ENCODE measurements at places on chromosomes 2 and 18.

GRCh38 chr2:127146071-127146725 lies 39.2 kb upstream of the BIN1 start:
- DNase-seq = no peak

- no peak for DNase-seq
Measured at GRCh38 chr2:105644174-105644980, 100.3 kb upstream of the NCK2 start.

- DNase-seq = no peak
Measured at GRCh38 chr2:177691177-177691576, 298.6 kb downstream of the AGPS start.

GRCh38 chr2:53170466-53170865 lies 597.1 kb upstream of the CHAC2 start:
- DNase-seq = no peak

GRCh38 chr2:136214307-136215200 lies 96.6 kb upstream of the CXCR4 start:
- peak; percentile 74 for DNase-seq

GRCh38 chr2:20422402-20423271 lies 24.2 kb upstream of the RHOB start:
- DNase-seq = no peak

GRCh38 chr2:223500709-223501108 lies 101.5 kb downstream of the SCG2 start:
- no peak for DNase-seq

- DNase-seq = peak; percentile 26
Measured at GRCh38 chr2:20562540-20563225, 88.2 kb downstream of the HS1BP3 start.

DNA sequence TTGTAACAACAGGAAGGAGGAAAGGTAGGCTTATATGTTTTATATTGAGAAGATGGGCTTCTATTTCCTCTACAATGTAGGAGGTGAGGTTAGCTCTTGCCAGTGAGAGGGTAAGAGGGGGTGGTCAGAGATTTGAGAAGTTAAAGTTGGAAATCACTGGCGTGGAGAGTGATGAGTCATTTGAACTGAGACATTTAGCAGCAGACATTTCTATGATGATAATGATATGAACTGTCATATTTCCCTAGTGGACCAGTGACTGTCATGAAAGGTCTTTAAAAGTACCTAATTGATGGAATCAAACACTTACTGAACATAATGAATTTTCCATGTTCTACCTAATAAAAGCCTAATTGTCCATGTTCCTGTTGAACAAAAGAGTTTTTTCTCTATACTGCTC lies 126.1 kb downstream of the FAM161A start:
- peak; percentile 5 for DNase-seq

GRCh38 chr2:181575024-181575649 lies 81.8 kb downstream of the CERKL start:
- no peak for DNase-seq

GRCh38 chr2:37569986-37570679 lies 101.3 kb downstream of the CDC42EP3 start:
- DNase-seq = no peak

- peak; percentile 5 for DNase-seq
Measured at GRCh38 chr2:122530814-122531213, 775.4 kb downstream of the TSN start.

- DNase-seq = no peak
Measured at GRCh38 chr18:3040881-3041280, 27.9 kb upstream of the LPIN2 start.

DNA sequence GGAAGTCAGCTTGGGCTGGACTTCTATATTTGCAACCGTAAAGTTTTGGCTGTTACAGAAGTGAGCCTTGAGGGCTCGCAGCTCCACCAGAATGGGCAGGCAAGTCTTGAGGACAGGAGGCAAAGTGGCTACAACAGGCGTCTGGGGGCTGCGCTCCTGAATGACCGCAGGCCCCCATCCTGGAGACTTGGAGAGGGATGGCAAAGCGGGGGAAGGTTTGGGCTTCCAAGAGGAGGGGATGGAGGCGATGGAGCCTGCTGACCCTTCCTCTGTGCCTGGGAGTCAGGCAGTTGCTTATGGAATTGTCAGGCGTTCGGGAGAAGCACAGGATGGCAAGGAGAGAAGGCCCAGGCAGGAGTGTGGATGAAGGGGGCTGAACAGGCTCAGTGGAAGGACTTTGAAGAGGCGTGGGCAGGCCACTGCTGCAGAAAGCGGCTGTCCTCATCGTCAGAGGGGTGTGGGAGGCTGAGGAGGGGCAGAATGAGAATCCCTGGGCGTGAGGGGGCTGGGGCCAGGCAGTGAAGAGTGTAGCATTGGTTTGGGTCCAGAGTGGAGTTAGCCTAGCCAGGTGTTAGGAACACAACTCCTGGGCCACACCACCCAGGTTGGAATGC lies 72.3 kb downstream of the INHBB start:
- DNase-seq = no peak

DNA sequence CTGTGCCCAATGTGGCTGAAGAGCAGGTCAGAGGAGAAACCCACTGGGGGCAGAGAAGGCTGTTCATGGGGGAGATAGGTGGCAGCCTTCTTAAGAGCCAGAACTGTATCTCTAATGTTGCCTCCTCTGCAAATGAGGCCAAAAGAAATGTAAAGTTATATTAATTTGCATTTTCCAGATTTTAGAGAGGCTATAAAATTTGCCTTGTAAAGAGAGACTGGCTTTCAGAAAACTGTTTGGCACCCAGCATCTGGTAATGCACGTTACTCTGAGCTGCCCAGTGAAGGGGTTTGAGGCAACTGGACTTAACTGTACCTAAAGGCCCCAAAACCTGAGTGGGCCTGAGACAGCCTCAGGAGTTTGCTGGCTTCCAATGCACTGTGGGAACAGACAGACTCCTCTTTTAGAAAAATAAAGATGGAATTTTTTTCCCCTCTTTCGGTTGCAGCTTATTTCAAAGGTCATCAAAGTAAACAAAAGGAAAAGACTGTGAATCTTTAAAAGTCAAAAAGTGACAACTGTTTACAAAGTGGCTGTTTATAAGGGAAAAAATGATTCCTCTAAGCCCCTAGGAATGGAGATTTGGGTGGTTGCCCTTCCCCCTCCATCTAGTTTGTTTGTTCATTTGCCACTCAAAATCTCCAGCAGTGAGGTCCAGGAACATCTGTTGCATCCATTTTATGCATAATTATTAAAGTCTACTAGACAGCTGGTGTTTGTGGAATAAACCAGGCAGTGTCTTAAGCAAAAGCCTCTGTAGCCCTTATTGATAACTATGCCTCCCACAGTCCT lies 132.2 kb upstream of the ZFP36L2 start:
- no peak for DNase-seq

DNA sequence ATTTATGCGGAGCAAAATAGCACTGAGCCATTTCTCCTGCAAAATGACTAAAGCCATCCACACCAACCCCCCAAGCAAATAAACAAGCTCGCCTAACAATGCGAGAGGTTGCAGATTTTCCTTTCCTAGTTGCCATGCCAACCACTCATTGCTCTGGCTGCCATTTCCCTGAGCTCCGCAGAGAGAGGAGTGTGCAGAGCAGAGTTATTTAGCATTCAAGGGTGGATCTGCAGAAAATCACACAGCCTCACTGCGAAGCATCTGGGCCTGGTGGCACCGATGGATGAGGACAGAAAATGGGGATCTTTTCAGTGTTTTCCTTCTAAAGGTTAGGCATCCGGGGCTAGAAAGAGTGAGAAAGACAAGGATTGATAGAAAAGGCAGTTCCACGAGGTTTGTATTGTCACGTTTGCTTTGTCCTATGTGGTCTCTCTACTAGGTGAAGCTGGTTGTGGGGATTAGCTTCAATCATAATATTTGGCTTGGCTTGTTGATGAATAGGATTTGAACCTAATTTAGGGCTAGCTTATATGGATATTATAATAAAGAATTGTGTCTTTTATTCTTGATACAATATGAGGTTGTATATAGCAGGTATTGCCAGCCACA lies 110.2 kb upstream of the UNC80 start:
- DNase-seq = no peak

DNA sequence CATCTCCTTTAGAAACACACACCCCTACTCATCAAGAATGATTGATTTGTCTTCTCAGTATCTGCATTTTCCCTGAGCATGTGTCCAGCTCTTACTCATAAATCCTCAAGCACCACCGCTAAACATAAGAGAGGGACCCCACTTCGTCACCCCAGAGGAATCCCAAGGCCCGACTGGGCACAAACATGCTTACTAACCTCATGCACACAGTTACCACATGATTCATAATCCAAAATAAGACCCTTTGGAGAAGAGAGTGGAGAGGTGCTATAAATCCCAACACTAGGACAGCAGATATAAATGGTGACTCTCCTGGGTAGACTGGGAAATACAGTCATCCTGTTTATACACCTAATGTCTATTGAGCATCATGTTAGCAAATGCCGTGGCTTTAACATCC lies 843.2 kb upstream of the ID2 start:
- DNase-seq = no peak

DNA sequence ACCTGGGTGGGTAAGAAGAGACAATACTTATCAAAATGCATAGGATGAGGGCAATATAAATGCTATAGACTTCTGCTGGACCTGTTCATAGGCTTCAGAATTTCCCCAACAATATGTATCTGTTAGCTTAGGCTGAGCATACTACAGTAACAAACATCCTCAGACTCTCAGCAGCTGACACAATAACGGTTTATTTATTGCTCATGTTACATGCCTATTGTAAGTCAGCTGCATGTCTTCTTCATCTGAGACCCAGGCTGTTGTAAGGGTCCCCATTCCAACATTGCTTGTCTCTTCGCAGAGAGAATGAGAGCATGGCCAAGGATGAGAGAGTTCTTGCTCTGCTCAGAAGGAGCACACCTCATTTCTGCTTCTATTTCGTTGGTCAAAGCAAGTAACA lies 150.7 kb downstream of the TMEM200C start:
- DNase-seq = no peak

- DNase-seq = no peak
Measured at GRCh38 chr18:71221405-71221804, 932.6 kb downstream of the SOCS6 start.

DNA sequence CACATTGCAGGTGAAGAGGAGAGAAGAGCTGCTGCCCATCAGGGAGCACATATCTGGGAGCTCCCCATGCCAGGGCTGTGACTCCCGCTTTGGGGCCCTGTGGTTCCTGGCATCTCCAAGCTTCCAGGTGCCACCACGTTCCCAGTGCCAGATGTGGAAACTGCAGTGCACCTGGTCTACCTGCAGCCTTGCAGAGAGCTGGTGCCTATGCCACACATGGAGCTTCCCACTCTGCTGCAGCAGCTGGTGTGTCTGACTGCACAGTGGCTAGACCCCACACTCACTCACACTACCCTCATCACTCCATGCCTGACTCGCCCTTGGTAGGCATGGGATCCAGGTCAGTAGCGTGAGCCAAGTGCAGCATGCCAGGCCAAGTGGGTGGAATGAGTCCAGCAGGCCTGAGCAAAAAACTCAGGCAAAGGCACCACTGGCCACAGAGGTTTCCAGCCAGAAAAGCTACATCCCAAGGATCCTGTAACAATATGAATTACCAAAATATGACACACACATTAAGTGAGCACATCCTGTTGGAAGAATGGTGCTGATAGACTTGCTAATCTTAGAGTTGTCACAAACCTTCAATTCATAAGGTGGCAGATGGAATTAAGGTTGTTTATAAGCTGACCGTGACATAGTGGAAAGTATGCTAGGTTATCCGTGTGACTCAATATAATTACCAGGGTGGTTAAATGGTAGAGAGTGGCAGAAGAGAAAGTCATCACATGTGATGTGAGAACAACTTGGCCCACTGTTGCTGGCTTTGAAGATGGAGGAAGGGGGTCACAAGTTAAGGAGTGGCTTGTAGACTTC lies 150.9 kb downstream of the EHBP1 start:
- DNase-seq = no peak

- DNase-seq = no peak
Measured at GRCh38 chr2:99695944-99696253, 206.1 kb upstream of the REV1 start.

DNA sequence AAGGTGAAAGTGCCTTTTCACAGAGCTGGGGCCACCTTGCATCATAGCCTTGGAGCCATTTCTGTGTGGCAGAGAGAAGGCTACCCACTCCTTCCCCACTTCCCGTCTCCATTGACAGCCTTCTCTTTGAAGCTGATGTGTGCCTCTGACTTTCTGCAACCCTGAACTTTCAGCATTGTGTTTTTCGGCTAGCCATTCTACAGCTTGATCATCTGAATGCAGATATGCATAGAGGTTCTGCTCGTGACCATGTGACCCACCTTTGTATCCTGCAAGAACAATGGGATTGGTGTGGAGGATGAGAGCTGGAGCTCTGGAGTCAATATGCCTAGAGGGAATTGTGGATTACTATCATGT lies 69.1 kb upstream of the KCNE4 start:
- no peak for DNase-seq

- DNase-seq = no peak
Measured at GRCh38 chr2:98158305-98158704, 71.3 kb downstream of the VWA3B start.

Data from common myeloid progenitor, CD34-positive (primary cell).